ENCODE measurements at places on chromosomes 5 and 9. TPM values are rescaled to one million over a fixed set of nuclear protein-coding genes. Genes with fewer than 3 reads are reported as not detected.

IL4 gene
- not detected for polyA plus RNA-seq

PCDHB11 gene
- polyA plus RNA-seq, result not detected

DNA sequence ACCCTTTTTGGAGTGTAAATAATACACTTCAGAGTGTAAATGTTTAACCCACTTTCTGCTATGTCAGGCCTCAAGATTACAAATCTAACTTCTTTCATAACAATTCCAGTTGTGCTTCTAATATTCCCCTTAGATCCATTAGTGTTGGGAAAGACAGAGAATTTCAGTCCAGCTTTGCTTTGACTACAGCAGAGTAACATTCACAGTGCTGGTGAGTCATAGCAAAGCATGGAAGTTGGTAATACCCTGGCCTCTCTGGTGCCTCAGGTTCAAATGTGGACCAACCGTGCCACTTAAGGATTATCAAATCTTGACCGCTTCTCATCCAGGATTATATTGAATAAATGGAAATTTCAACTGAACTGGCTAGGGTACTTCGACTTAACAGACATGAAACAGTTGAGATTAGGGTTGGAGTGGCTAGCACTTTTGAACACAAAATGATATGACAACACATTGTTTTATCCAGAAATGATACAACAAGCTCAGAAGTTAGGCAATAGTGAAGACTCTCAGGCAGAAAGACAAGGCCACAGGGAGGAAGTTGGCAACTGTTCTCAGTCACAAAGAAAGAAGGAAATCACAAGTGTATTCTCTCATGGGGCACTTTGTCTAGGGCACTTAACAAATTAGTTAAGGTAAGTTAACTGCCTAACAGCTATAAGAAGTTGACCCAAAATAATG lies 24.4 kb upstream of the RASA1 start:
- H3K27ac ChIP-seq, result no peak overlapping the region
- DNase-seq, result no peak
- H3K4me1 ChIP-seq, result no peaks in the 10 kb centered on the region

STRBP gene
- polyA plus RNA-seq, result 22.2 TPM

All from CD8-positive, alpha-beta memory T cell (primary cell).